ENCODE measurements at places on chromosomes 4 and X.

GRCh38 chrX:6770936-6771335 is 236.0 kb upstream of the VCX3A start:
- DNase-seq: no peak

DNA sequence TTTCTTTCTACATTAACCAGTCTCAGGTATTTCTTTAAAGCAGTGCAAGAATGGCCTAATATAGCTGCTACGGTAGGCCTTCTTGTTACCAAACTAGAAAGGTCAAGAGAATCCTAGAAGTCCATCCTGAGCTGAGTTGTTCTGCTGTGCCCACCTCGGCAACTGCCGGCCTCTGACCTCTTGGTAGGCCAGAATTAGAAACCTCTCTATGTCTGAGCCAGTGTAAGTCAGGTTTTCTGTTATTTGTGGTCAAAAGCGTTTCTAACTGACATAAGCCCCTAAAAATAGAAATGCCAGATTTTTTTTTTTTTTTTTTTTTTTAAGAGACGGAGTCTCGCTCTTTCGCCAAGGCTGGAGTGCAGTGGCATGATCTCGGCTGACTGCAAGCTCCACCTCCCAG is 43.1 kb downstream of the SOWAHB start:
- no peak for DNase-seq

GRCh38 chr4:100421361-100421978 is 96.4 kb downstream of the EMCN start:
- DNase-seq: no peak

DNA sequence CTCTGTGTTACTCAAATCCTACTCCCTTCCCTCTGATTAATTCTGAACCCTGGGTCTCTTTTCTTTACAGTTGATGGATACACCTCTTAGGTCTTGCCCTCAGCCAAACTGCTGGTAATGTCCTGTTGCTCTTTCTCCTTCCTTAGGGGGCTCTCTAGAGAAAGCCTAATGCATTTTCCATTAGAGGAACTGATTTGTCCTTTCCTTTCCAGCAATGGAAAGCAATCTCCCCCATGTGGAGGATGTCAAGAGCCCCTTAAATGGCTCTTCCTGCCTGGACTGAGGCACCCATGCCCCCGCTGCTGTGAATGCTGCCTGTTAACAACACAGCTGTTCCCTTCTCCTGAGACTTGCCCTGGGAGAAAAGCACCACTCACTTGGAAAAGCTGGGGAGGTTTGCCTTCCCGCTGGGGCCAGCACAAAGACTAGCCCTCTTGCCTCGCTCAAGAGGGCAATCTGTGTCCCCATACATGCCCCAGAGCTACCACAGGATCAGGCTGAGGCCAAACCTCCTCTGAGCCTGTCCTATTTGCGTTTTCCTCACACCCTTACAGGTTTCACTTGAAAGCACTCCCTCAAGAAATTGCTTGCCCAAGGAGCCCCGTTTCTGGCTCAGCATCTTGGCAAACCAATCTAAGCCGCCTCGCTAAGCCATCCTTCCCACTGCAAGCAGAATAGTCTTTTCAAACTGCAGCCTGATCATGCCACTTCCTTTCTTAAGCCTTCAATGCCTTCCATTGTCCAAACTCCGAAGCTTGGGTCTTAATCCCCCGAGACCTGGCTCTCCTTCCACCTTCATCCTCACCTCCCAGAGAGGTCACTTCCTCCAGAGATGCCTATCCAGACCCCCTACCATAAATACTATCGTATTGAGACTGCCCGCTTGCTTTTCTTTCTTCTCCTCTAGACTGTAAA is 23.2 kb upstream of the SMIM20 start:
- DNase-seq: no peak

GRCh38 chrX:2342281-2342688 is 158.5 kb downstream of the DHRSX start:
- no peak for DNase-seq

- DNase-seq: no peak
Measured at GRCh38 chr4:147360301-147360700, 120.6 kb upstream of the EDNRA start.

DNA sequence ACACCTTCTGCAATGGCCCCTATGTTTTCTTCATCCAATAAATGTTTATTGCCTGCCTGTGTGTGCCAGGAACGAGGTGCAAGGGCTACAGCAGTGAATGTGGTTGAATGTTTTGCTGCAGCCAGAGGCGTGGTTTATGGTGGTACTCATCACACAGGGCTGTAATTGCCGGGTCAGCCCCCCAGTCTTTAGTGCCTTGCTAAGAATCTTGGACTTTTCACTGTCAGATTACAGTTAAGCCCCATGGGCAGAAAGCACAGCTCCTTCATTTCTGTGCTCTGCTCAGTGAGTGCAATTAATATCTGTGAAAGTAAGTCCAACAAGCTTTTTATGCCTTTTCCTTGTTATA is 67.8 kb downstream of the TAPT1 start:
- DNase-seq: no peak

GRCh38 chr4:146647615-146648460 is 9.1 kb downstream of the POU4F2 start:
- no peak for DNase-seq

DNA sequence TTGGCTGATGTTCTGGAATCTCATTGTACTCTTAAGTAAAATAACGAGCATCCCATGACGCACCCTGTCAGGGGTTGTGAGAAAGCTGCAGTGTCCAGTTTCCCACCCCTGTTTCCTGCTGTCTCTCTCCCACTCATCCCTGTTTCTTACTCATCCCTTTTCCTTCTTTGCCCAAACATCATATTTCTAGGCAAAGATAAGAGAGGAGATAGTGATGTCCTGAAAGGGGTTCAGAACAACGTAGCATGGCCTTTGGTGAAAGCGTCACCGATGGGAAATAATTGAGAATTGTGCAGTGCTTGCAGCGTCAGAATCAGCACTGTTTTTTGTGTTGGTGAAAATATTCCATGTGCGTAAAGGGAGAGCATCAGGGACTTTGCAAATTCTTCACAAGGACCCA is 23.5 kb upstream of the TMEM165 start:
- DNase-seq: no peak

- no peak for DNase-seq
Measured at GRCh38 chr4:113028074-113028473, 21.4 kb upstream of the ANK2 start.

GRCh38 chr4:123361195-123361861 is 35.3 kb upstream of the SPRY1 start:
- DNase-seq: no peak

DNA sequence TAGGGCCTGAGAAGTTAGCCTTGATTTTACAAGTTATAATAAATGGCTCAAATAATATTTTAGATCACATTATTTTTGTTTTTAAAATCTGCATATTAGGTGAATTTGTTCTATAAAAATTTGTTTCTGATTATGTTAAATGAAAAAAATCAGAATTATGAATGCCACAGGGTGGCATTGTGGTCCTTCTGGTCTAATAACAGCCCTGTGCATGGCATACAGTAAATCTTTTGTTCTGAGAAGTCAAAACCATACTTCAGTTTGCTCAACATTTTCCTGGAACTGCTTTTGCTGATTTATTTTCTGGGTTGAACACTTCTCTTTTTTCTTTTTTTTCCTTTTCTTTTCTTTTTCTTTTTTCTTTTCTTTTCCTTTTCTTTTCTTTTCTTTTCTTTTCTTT is 101.0 kb upstream of the UBQLN2 start:
- no peak for DNase-seq

DNA sequence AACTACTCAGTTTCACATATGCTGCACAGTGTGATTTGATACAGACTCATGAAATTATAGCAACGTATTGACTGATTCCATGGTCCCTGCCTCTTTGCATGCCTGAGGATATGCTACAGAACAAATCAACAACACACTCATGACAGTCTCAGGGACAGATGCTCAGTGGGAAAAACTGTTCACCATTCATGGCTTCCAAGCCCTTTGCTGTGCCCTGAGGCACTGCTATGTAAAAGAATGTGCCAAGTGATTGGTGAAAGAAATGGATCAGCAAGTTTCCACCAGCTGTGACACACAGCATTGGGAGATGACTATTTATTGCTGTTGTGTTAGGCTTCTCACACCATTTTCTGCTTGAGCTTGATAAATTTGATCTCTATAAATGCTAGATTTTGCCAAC is 825.6 kb upstream of the INTU start:
- DNase-seq: no peak

DNA sequence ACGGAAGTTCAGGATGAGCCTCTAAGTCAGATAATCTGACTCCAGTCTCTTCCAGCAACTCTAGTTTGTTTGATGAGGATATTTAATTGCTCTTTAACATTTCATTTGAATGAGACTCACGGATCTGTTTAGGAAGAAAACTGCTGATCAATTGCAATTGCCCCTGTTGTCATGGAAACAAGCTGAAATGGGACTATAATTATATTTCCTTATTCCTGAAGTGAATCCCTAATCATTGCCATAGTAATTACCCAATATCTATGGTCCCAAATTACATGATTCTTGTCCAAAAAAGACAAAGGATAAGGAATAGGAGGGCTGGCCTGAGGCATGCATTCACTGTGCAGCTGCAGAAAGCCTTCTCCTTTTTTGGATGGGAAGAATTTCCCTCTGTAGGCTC is 105.3 kb downstream of the AASDH start:
- no peak for DNase-seq

- DNase-seq: no peak
Measured at GRCh38 chr4:170599894-170600293, 510.1 kb upstream of the AADAT start.

DNA sequence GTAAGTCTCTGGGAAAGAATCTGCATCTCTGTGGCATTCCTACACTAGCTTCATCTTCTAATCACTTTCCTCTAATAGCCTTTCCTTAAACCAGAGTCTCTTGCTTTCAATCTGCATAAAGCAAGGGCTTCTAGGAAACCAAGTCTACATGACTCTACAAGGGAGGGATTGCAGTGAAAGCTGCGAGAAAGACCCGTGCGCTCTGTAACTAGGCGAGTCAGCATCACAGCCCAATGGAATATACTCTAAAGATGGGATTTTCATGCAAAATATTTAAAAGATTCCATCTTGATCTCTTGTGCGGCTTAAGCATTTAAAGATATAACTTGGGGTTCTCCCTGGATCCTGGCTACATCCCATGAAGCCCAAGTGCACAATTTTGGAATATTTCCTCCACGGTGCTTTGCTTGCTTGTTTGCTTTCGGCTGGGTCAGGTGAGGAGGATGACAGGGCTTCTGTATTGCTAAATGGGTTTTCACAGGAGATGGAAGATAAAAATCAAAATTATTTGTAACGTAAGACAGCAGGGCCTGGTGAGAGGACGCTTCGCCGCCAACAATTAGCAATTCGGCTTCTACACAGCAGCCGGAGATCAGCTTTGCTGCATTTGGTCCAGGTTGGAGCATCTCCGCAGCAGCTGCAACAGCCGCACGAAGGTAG is 687 bp upstream of the GRIA2 start:
- DNase-seq: no peak

- no peak for DNase-seq
Measured at GRCh38 chrX:10620121-10620699, at the start of gene MID1. Gene MID1 (minus strand): TSS chrX:10620585. CDS start chrX:10567547, 53,038 bp downstream.

DNA sequence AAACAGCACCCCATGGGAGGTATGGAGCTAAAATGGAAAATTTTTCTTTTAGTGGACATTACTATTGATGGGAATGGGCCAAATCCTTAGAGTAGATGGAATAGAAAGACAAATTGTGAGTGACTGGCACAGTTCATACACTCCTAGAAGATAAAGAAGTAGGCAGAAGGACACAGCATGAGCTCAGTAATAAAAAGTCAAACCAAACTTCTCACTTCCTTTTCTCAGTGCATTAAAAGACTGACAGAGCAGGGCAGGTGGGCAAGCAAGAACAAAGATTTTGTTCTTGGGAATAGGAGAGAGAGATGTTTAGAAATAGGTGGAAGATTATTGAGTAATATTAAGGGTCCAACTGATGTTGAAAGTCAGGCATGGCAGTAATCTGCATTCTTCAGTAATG is 132.5 kb downstream of the ATP10D start:
- DNase-seq: no peak

DNA sequence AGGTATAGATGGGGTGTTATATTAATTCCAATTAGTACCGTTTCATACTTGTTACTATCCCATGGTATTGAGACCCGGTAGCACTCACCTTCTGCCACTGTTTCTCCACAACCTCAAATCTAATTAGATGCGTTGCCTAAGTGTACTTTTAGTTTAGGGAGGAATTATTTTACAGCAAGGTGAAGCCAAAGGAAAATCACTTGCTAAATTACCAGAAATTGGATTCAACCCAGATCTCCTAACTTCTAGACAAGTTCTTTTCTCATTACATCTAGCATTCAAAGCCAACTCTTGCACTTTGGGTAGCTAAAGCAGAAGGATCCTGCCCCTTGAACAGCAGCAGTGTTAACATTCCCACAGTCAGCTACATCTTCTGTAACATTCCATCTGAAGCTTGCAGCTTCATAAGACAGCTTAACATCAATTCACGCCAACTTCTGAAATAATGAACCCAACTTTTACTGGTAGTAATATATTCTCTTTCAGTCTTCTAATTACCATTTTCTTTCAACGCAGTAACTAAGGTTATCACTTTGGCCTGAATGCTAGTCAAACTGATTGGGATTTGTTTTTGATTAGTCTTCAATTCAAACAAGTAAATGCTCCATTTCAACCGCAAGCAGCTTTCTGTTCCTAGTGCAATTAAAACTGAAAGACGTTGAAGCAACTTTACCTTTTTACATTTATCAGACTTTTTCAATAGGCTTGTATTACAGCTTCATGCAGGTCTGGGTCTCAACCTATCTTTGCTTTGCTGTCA is 934 bp upstream of the SEC31A start:
- DNase-seq: no peak

- no peak for DNase-seq
Measured at GRCh38 chrX:111886678-111887077, 10.7 kb downstream of the TRPC5OS start.

GRCh38 chr4:76203541-76203940 is 10.1 kb downstream of the SCARB2 start:
- DNase-seq: no peak

DNA sequence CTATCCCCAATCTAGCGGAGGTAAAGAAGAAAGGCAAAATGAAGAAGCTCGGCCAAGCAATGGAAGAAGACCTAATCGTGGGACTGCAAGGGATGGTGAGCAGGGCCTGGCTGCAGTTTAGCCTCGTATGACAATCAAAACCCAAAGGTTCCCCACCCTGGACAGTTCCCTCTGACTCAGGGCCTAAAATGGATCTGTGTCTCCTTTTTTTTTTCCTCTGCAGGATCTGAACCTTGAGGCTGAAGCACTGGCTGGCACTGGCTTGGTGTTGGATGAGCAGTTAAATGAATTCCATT is 986 bp downstream of the HDAC6 start:
- no peak for DNase-seq

GRCh38 chr4:144634978-144635747 is 10.8 kb upstream of the HHIP start:
- DNase-seq: no peak

- no peak for DNase-seq
Measured at GRCh38 chr4:126182786-126183185, 868.0 kb downstream of the FAT4 start.

DNA sequence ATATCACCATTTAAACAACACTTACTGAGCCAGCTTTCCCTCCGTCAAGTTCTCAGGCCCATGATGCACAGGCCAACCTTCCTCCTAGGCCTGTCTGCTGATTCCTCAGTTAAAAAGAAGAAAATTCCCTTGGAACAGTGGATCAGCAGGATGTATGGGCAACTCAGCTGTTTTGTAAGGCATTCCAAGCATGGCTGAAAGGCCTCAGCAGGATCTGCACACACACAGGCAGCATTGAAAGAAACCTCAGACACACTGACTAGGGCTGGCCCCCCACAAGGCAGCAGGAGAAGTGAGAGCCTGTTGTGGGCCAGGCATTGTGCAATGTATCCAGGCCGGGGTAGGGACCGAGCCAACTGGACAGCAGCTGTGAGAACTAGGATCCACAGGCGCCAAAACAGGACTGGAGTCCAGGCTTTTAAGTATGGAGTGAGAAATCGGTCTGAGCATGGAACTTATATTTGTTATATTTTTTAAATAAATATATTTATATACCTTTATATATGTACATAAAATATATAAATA is 171.4 kb downstream of the NWD2 start:
- no peak for DNase-seq
